ENCODE measurements at places on chromosomes 6 and 20.

GRCh38 chr20:54479138-54479906 lies 3.9 kb downstream of the DOK5 start:
- no peak for DNase-seq

DNA sequence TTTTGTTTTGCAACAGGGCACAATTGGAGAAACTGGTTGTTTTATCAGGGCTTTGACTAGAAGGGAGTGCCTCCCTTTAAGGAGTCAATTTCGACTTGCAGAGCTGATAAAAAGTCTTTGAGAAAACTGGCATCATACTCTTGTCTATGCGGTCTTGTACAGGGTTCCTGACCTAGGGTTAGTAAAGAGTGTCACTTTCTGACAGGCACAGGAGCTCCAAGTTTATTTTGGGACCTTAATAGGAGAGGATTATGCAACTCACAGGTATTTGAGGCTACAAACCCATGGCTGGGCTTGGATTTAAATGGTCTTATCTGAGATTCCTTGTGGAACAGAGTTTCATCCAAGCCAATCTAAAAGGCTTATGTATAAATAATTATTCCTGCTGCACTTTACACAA lies 365.4 kb downstream of the HTR1B start:
- DNase-seq, result no peak

DNA sequence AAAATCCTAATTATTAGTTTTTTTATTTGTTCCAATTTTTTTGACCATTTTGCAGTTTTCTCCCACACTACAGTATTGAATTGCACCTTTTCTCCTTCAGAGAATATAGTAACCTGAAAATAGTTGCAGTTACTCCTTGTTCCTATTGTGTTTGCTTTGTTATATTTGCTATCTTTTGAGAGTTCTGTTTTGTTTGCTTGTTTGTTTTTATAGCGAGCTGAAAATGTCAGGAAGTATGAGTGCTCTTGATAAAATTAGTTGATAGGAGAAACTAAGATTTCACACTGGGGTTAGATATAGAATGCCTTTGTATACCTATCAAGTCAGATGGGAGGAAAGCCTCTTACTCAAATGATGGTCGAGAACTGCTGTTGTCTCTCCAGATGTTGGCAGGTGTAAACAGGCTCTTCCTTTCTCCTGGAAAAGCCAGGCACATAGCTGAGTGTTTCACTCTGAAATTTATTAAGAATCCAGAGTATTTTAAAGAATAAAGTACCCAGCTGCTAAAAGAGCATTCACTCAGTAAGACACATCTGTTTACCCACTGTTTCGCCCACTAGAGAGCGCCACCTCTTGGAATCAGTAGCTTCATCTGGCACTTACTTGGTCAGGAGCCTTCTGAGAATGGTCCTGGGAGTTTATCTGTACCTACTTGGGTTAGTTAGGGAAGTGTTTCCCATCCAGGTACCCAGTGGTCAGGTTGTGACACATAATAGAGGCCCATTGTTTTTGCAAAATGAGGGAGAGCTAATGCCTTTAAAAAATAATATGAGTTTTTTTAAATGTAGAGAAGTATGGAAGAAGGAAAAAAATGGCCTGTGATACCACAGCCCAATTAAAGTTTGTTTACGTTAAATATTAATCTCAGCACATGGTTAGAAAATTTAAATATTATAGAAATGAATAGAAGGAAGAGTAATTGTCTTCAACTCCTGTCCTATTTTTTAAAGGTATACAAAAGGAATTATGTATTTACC lies 11.2 kb downstream of the NT5DC1 start:
- no peak for DNase-seq

DNA sequence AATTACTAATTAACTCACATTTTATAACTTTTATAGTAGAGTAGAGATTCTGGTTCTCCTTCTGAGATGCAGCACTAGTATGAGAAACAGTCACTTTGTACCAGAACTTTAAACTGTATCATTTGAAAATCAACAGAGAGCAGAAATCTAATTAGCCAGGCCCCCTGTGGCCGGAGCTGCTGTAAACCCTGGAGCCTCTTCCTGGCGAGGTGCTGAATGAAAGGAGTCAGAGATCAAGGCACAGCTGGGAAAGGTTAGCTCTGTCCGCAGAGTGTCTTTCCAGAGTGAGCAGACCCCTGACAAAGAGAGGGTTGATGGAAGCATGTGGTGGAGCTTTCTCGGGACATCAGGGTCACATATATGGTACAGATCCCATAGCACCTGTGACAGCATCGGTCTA lies 703.8 kb downstream of the RFPL4B start:
- DNase-seq, result no peak

DNA sequence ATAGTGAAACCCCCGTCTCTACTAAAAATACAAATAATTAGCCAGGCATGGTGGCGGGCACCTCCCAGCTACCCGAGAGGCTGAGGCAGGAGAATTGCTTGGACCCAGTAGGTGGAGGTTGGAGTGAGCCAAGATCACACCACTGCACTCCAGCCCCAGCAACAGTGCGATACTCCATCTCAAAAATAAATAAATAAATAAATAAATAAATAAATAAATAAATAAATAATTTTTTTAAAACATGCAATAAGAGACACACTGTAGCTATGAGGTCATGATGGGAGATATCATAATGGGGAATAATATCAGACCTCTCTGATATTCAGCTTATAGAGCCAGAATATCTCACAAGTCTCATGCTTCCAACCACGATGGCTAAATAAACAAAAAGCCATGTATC lies 82.3 kb downstream of the CD24 start:
- no peak for DNase-seq

DNA sequence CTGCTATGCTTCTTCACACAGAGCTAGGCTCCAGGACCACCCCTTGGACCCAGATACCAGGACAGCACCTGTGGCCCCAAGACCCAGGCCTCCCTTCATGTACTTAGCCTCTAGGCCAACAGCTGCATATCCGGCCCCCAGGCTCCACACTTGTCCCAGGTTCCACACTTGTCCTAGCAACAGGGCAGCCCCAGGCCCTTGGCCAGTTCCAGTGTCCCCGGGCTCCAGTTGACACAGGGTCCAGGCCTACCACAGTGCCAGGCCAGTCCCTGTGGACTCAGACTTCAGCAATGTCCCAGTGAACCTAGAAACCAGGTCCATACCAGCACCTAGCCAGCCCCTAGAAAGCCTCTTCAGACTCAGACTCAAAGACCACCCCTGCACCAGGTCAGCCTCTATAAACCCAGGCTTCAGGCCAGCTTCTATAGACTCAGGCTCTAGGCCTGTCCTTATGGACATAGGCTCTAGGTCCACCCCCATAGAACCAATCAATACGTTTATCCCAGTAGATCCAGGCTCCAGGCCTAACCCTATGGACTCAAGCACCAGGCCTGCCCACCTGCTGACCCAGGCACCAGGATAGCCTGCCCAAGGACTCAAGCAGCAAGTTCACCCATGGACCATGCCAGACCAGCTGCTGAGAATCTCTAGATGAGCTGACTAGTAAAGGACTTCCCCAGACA lies 46.3 kb downstream of the RCAN2 start:
- no peak for DNase-seq

GRCh38 chr20:20102716-20103258 lies 50.5 kb downstream of the CFAP61 start:
- DNase-seq, result no peak

GRCh38 chr6:92174398-92175073 lies 1244.8 kb downstream of the EPHA7 start:
- no peak for DNase-seq

DNA sequence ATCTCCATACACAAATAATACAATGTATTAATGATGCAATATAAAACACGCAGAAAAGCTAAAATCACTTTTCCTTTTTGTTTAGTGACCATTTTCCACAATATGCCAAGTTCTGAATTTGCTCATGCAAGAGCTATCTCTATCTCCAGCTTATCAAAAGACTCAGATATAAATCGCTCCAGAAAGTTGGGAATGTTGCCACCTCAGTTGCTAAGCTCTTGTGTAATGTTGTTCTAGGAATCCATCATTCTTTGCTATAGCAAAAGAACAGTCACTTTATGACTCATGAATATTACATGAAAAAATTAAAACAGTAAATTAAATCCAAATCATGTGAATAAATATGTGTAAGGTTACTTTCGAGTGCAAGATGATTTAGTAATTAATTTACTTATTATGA lies 8.7 kb downstream of the PLAGL1 start:
- no peak for DNase-seq

DNA sequence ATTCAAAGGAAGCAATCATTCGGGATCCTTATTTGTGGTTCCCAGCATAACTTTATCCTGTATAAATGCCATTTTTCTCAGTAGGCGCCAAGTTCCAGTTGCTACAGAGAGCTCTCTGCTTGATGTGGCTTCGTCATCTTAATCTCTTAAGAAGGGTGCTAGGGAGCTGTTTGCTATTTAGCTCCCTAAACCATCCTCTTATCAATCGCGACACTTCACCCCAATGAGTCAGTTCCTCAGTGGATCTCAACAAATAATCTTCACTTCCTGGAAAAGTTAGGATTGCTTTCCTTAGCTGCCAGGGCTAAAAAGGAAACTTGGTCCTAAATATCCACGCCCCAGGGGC lies 1.3 kb upstream of the NKAIN2 start:
- DNase-seq, result no peak

- DNase-seq, result peak; percentile 50
Observed at GRCh38 chr20:11676630-11677287, 240.9 kb upstream of the BTBD3 start.

- no peak for DNase-seq
Observed at GRCh38 chr6:55293116-55293515, 34.2 kb upstream of the GFRAL start.

All from left lobe of liver (tissue), 2 donors.